ENCODE measurements at places on chromosomes 7 and 10.

DNA sequence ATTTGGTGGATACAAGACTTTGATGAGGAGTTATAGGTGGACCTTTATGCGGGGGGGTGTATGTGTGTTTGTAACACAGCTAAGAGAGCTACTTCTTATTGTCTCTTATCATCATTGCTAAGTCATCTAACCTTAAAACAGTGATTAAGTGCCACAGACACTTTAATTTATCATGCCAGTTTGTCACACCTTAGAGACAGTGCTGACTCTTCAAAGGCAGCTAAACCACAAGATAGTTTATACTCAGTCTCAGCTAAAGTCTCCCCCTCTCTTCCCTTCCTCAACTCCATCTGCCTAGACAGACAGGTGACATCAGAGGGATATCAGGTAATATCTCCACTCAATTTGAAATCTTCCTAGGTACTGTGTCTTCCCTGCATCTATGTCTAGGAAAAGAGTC, 42.2 kb downstream of the MYPN start:
- DNase-seq, result no peak

GRCh38 chr10:131158695-131159094, 152.8 kb downstream of the TCERG1L start:
- no peak for DNase-seq

GRCh38 chr10:12705943-12706342, 295.6 kb downstream of the CCDC3 start:
- DNase-seq, result no peak

DNA sequence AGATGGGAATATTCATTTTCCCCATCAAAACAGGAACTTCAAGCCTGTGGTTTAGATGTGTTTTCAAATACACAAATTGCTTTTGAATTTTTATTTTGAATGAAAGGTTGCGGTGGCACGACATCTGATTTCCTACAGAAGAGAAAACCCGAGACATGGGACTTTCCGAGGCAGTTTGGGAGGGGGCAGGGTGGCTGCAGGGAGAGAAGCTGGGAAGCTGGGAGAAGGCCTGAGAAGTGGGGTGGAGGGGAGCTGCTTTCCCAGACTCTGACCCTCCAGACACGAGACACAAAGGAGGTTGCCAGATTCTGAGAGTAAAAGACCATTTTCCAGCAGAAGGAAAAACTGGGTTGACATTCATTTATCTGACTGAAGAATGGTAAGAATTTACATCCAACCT, 19.6 kb downstream of the TMEM176A start:
- DNase-seq, result no peak

- DNase-seq, result no peak
Observed at GRCh38 chr10:92091965-92092364, 168.4 kb downstream of the BTAF1 start.

DNA sequence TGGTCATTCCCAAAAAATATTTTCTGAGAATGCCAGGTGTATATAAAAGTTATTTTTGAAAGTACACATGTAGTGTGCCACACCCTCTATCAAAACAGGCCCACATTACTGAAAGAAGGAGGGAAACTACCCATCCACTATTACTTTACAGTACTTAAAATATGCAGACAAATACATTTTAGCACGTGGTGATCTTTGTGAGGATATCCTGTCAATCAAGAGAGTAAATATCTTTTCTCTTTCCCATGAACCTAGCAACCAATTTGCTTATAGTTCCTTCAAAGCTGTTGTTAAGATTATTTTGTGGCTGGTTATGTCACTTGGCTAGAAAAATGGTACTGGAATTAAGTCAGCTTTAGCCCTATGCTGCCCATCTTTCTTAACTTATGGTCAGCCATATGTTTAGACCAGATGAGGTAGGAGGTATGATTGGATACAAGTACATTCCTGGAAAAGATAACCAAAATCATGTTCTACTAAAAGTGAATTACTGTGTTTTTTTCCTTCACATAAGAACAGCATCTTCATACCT, 70.1 kb downstream of the AUTS2 start:
- DNase-seq, result no peak

GRCh38 chr10:125144206-125144605, 16.2 kb downstream of the CTBP2 start:
- DNase-seq, result no peak

DNA sequence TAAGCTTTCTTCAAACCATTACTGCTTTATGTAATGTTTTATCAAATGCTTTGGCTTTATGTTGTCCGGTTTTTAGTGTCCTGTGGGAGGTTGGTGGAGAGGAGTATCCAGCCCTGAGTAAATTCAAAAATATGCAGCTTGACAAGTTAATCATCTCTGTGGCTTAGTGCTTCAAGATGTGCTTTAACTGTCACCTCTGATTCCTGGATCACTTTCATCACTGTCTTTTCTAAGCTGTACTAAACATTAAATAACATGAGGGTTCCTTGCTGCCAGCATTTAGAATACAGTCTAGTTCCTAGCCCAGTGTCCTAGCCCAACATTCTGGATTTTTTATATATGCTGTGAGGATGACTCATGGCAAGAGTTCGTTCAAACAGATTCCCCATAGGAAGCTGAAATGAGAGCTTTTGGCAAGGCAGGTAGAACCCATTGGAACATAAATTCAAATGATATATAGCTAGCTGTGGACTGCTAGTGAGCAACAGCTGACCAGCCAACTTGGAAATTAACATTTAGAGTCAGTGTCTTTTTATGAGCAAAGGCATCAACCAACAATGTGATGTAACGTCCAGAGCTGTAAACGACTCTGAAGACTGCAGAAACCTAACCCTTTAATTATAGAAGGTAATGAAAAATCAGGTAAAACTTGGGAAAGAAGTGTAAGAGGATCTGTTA, 80.6 kb upstream of the OIT3 start:
- no peak for DNase-seq

DNA sequence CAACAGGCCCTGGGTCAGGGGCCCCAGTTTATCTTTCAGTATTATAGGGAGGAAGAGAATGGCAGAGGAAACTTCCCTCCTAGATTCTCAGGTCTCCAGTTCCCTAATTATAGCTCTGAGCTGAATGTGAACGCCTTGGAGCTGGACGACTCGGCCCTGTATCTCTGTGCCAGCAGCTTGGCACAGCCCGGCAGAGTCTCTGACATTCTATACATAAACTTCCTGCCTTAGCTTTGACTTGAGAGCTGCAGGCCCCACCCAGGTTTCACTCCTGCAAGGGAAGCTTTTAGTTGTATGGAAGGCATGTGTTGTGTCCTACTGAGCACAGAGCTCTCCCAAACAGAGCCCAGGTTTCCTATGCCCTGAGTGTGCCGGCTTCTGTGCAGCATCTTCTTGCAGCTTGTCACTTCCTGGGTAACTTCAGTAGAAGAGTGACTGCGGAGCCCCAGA, 205.6 kb upstream of the PRSS58 start:
- DNase-seq, result no peak

DNA sequence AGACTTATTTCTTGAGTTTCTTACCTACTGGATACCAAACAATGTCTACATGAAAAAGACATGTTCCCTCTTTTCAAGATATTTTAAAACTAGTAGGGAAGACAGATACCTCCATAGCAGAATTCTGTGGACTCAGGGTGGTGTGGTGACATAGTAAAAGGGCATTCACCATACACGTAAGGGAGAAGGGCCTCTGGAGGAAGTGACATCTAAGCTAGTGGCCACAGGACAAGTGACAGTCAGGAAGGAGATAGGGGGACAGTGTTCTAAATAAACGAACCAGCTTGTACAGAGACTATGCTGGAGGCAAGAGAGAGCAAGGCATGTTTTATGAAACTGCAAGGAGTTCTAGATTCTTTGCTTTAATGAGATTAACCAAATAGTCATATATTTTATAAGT, 321.7 kb upstream of the LRGUK start:
- no peak for DNase-seq

DNA sequence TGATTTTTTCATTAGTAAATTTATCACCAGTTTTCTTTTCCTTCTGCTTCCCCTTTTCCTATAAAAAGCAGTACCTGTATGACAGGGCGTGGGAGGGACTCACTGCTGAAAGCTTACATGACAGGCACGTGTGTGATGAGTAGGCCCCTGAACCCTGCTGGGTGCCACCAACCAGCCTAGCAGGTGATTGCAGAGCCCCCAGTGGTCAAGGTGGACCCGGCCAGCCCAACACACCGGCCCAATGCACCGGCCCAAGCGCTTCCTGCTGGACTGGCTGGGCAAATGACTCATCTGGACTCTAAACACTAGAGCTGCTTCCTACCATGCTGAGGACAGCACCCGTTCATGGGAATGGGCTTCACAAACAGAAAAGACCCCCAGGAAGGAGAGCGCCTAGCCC, 89.8 kb upstream of the TMEM72 start:
- DNase-seq, result no peak

DNA sequence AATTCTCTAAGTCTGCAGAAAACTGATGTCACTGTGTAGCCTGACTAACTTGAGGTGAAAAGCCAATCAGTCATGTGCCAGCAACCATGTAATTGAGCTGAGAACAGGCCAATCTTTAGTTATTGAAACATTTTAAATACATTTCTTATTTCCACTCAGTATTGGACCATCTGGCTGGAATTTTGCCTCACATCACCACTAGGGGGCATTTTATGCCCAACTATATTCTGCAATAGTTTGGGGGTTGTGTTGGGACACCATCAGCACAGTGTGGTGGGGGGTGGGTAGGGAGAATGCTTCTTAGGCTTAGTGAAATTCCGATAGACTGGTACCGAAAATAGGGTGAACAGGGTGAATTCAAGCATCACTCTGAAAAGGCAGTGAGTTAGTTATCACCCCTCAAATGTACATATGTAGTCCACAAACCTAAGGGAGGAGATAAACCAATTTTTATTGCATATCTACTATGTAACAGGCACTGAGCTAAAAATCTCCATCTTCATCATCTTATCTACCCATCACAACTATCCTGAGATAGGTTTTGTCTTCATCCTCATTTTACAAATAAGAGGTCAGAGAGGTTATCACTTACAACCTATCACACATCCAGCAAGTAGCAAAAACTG, 17.8 kb downstream of the NPSR1 start:
- no peak for DNase-seq

GRCh38 chr7:141649865-141650634, 51.9 kb downstream of the DENND11 start:
- DNase-seq, result peak; percentile 45

GRCh38 chr10:123930340-123931001, 38.9 kb upstream of the CPXM2 start:
- DNase-seq, result no peak

- DNase-seq, result no peak
Observed at GRCh38 chr10:110221044-110221720, 13.8 kb downstream of the MXI1 start.

DNA sequence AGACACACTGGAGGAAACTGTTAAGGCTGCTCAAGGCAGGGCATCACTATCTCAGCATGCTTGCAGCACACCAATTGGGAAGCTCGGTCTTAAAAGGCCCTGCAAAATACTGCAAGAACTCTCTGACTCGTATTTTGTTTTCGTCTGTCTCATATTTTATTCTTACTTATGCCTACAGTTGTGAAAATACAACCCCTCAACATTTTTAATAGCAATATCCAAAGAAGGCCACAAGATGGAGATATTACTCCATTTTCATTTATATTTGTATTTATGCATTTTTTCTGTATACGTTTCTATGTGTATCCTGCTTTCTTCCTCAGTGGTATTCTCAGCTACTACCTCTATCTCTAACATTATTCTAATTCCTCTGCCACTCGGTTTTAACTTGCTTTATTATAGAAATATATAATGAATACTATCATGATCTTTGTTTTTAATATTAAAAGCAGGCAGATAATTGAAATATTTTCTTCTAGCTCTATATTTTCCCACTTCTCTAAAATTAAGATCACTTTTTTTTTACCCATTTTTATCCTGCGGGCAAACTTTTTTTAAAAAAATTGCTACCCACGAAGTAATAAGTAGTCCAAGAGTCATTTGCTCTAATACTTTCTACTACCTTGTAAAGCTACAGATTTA, 10.0 kb downstream of the DNAJC1 start:
- no peak for DNase-seq

DNA sequence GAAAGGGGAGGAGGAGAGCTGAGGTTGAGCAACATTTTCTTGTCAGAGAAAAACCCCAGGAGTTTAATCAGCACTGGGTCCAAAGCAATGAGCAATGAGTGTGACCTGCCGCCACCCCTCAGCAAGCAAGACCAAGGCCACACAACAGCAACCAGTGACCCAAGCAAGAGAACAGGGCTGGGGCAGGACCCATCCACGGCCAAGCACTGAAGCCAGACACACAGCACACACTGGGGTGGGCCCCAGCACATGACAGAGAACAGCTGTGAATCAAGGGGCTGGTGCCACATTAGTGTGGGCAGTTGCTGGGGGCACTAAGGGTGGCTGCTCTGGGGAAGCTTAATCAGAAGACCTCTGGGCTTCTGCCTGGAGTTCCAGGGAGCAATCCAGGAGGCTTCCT, 16.2 kb downstream of the TMEM72 start:
- no peak for DNase-seq

DNA sequence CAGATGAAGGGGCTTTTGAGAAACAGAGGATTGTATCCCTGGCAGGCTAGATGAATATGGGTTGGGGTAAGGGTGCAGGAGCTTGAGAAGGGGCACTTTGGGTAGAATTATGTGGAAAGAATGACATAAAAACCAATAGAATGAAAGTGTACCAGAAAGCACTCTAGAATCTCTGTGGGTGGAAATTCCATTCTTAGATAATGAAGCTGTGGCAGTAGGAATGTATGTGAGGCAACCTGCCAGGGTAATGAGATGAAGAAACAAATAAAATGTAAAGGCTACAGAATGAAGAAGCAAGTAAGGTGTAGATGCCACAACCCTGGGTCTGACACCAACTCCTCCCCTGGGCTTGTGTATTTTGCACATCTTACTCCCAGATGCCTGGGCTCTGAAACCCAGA, 16.8 kb downstream of the NOBOX start:
- no peak for DNase-seq

DNA sequence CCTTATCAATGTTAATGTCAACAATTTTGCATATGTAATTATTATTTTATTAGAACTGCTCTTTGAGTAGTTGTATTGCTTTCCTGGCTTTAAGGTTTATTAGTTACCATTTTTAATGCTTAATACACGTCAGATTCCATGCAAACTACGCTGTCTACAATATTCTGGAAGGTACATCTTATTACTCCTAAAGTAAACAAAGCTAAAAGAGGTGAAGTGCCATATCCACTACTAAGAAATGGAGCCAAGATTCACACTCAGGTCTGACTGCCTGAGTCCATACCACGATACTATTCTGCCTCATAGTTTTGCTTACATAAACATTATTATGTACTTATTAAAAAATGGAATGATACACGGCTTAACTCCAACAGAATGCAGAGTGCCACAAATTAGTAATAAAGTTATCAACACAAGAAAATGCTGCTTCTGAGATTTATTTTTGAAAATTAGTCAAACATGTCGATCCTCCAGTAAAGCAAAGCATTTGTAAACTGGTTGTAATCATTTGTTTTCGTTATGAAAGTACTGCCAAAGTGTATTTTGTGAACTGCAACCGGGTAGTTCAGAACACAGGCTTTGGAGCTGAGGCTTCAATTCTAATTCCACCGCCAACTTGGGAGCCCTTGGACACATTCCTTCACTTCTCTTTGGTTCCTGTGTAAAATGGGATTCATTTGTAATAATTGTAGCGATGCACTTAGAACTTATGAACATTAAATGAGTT, 1.1 kb upstream of the DMTF1 start:
- DNase-seq, result no peak

Measured in T-helper 2 cell (primary cell).